ENCODE measurements at places on chromosomes 4 and X.

DNA sequence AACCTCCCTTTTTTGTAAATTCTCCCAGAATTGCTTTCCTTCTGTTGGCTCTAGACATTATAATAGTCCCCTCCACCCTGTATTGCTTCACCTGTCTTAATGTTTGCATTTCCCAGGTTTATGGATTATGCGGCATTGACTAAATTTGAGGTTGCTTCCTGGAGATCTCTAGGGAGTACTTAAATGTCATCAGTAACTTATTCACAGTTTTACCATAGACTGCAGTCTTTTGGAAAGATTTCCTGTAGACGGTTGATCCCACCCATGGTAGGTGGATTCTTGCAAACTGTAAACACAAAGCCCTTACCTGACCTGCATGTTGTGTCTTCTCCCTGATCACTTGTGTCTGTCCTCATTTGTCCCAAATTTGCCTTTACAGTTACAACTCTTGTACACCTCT lies 6.2 kb upstream of the NOX1 start:
- no peak for DNase-seq

- no peak for DNase-seq
Observed at GRCh38 chr4:88720451-88721428, 23.1 kb upstream of the NAP1L5 start.

DNA sequence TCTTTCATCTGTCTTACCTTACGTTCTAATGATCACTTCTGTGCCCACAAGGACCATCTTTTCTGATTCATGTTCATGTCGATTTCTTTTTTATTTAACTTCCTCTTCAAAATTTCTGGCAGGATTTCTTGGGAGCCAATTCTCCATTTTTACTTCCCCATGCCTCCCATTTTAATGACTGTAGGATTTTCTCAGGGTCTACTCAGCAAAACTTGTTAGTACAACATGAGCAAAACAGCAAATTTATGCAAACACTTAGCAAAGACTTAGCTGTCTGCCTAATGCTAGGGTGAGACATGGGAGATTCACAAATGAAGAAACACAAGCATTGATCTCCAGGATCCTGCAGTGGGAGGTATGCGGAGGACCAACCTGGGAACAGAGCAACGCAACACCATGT lies 5.5 kb downstream of the CD38 start:
- DNase-seq = no peak

DNA sequence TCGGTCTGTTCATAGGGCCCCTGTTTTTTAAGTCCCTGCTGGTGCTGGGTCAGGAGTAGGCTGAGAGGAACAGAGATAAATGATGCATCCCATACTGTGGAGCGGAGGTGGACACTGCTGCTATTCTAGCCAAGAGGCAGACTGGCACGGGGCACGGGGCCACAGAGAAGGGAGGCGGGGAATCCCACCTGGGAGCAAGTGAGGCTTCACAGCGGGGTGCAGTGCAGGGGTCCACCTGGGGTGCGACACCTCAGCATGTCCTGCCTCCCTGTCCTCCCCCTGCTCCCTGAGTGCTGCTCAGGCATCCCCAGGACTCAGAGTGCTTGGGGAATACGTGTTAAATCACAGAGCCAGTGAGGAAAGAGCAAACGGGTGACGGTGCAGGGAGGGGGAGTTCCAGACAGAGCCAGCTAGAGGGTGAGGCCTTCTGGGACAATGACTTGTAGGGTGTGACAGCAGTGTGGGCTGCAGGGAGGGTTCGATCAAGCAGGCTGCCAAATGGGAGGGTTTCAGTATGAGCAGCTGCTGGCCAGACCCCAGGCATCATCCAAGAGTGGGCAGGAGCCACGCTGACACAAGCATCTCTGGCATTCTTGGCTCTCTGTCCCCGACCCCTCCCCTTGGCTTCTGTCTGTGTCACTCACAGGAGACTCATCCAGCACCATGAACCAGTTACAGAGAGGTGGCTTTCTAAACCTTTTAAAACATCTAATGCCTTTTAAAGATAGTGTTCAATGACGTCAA lies 13.7 kb upstream of the HTRA3 start:
- DNase-seq = no peak

GRCh38 chr4:128349921-128350320 lies 62.3 kb upstream of the PGRMC2 start:
- no peak for DNase-seq

DNA sequence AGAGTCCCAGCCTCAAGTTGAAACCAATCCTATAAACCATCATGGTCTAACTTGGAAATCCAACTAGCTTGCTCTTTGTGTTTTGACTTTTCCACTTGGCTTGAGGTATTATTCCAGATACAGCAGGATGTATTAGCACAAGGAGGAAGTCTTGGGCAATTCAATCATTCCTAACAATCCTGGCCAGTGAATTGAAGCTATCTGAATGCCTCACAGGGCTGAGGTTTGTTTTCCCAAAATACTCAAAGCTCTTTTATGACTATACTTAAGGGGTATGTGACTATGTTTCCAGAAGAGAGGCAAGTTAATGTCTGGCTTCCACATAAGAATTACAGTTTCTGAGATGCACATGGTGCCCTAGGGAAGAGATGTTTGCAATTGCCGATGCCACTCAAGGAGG lies 66.8 kb upstream of the SH3RF1 start:
- DNase-seq = no peak

- DNase-seq = no peak
Observed at GRCh38 chrX:12370497-12370986, 232.3 kb downstream of the FRMPD4 start.

DNA sequence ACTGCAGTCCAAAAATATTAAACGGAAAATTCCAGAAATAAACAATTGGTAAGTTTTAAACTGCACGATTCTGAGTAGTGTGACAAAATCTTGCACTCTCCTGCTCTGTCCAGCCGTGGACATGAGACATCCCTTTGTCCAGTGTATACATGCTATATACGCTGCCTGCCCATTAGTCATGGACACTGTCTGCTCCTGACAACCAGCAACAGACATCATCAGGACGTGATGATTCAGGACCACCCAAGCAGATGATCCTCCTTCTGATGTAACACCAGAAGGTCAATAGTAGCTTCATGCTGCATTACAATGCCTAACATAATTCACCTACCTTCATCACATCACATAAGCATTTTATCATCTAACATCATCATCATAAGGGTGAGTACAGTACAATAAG lies 36.3 kb downstream of the ATRX start:
- no peak for DNase-seq

- no peak for DNase-seq
Observed at GRCh38 chr4:51831133-51831532, 11.8 kb upstream of the DCUN1D4 start.

DNA sequence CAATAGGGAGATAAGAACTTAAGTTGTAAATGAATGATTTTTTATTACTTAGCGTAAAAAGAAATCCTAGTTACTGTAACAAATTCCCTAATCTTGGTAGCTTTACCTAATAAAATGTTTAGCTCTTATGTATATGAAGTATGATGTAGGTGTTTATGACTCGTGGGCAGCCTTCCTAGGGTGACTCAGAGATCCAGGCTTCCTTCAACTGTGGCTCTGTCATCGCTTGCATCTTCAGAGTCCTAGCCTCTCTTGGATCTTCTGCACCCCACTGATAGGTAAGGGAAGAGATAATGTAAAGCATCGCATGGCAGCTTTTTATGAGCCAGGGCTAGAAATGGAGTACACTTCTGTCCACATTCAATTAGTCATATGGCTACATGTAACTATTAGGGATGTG lies 165.6 kb upstream of the GLRA2 start:
- DNase-seq = no peak

DNA sequence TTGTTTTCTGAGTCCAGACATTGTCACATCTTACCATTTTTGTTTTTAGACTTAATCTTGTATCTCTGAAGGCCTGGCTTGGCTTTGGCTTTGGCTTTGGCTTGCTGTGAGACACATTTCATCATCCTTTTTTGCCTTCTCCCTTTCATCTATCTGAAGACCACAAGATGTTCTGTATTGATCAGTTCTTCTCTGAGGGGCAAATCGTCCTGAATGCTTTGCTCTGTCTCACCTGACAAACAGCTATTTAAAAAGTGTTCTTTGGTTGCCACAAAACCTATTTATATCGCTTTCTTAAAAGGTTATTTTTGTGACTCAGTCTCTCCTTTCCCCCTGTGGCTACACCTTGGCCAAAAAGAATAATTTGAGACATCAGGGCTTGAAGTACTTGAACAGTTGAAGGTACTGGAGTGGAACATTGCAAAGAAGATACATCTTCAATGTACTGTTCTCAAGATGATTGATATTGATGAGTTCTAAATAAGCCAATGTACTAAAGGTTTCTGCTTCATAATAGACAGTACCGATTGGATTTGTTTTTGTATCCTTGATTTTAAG lies 80.7 kb downstream of the ALG13 start:
- no peak for DNase-seq

Measured in D721Med (cell line).